ENCODE measurements at places on chromosomes 6 and 20.

GRCh38 chr20:2559651-2560050 lies 23.3 kb downstream of the TMC2 start:
- DNase-seq, result no peak

- no peak for DNase-seq
Observed at GRCh38 chr6:127635091-127635490, 58.1 kb downstream of the C6orf58 start.

GRCh38 chr6:28886079-28886439 lies 37.7 kb downstream of the TRIM27 start:
- DNase-seq, result no peak

DNA sequence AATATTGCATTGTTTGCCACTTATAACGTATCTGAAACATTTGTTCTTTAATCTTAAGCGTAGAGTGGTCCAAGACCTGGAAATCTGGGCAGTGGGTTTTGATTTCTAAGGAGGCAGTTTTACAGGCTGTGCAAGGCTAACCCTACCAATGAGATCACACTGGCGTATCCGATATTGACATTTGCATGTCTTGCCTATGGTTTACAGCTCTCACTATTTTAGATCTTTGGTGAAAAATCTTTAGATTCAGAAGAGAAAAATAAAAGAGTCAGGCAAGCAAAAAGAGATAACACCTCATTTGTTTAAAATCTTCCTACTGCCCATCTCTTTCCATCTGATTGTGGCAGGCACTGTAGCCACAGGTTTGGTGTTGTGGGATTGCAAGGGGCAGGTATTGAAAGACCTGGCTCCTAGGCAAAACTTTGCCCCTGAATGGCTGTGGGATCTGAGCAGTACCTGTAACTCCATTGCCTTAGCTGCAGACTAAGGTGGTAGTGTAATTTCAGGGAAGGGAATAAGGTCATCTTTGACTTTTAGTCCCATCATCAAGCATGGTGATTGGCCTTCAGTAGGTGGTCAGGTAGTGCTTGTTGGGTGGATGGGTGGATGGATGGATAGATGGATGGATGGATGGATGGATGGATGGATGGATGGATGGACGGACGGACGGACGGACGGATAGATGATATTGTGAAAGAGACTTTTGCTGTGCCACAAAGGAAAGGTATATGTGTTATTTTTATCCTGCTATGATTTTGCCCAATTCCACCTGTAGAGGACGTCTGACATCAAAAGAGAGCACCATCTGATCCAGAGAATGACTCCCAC lies 1.9 kb downstream of the TNFAIP3 start:
- peak; percentile 57 for DNase-seq

- no peak for DNase-seq
Observed at GRCh38 chr6:150331344-150331743, 37.5 kb upstream of the IYD start.

- DNase-seq, result no peak
Observed at GRCh38 chr6:111623046-111623718, 17.5 kb upstream of the TRAF3IP2 start.

DNA sequence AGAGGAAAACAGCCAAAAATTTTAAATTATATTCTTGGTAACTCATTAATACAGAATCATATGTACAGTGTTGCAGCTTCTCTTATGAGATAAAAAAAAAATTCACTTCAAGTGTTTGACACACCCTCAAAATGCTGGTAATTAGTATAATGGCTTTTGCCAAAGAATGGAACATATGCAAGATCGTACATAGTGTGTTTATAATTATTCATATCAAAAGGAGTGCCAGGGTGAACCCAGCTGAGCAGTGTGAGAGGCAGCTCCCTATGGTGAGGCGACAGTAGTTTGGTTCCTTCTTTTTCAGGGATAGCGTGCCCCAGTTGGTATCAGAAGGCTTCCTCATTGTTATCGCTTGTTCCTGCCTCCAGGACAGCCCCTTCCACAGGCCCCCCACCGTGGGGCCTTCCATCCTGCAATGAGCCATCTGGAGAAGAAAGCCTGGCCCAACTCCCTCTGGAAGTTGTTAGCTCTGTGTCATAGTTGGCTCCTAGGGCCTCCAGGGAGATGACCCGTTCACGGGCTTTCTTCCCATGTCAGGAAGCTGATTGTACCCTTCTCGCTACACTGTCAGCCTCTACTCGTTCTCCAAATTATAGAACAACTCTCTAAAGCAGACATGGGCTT lies 150.7 kb downstream of the FRK start:
- DNase-seq, result no peak

DNA sequence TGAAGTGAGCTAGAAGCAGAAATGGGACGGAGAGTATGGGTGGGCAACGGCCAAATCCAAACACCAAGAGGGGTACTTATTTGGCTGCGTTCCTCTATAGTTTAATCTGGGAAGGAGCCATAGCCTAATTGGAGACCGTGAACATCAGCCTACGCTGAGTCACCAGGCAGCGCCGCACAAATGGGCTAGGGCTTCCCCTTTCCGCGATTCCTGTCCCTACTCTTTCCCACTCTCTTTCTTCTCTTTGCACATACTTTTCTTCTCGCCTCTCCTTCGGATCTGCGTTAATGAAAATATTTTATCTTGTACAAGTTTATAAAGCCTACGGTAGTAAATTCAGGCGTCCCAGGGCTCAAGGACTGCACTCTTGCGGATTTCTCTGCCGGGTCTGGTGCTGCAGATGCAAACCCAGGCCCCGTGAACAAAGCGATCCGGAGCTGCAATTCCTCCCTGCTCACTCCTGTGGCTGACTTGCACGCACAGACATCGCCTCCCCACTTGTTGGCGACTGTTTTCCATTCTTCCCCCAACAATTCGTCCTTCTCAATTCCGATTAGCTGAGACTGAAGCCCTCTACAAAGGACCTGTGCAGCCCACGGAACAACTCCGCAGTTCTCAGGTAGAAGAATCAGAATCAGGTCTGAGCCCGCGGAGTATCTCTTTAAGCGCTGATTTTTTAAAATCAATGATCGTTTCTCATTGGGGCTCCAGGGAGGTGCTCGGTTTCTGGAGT lies 4.2 kb upstream of the TBX18 start:
- no peak for DNase-seq

DNA sequence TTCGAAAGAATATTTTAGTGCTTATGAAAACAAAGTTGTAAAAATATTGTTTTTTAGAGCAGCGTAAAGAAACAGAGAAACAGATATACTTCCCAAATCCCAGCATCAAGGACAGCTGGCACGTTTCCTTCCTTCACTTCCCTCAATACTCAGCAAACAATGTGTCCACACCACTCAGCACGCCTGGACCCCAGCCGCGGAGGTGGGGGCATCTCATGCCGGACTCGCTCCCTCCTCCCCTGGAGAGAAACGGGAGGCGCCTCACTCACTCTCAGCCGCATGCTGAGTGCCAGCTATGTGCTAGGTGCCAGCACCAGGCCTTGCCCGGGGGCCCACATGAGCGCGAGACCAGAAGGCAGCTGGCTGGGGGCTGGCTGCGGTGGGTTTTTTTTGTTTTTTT lies 34.7 kb downstream of the SLC2A4RG start:
- DNase-seq, result no peak
